Stimulated activated naive CD4-positive, alpha-beta T cell treated with Interleukin-2 at 50 U/mL for 16 hours (primary cell): ENCODE measurements at places on chromosomes 4 and X.
A peak's percentile ranks its signal among the peaks of the same experiment; 100 is the strongest.

DNA sequence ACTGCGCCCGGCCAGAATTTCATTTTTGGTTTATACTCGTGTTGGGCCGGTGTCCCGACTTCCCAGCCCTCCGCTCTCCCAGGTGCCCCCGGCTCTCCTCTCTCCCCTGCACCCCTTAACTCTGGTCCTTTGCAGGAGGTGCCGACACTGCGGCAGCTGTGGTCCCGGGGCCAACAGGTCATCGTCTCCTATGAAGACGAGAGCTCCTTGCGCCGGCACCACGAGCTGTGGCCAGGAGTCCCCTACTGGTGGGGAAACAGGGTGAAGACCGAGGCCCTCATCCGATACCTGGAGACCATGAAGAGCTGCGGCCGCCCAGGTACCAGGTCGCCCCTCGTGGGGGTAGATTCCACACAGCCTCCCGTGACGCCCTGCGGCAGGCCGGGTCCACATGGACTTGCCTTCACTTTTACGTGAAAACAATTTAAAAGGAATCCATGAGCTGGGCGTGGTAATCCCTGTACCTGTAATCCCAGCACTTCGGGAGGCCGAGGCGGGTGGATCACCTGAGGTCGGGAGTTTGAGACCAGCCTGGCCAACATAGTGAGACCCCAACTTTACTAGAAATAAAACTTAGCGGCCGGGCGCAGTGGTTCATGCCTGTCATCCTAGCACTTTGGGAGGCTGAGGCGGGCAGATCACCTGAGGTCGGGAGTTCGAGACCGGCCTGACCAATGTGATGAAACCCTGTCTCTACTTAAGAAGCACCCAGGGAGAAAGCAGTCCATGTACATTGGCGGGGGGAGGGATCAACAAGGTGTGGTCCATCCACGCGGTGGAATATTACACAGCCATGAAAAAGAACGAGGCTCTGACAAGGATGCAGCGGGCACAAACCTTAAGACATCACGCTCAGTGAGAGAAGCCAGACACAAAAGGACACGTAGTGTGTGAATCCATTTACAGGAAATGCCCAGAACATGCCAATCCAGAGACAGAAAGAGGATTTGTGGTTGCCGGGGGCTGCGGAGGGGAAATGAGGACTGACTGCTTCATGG is 12.0 kb downstream of the PLCXD1 start:
- no peak for DNase-seq

DNA sequence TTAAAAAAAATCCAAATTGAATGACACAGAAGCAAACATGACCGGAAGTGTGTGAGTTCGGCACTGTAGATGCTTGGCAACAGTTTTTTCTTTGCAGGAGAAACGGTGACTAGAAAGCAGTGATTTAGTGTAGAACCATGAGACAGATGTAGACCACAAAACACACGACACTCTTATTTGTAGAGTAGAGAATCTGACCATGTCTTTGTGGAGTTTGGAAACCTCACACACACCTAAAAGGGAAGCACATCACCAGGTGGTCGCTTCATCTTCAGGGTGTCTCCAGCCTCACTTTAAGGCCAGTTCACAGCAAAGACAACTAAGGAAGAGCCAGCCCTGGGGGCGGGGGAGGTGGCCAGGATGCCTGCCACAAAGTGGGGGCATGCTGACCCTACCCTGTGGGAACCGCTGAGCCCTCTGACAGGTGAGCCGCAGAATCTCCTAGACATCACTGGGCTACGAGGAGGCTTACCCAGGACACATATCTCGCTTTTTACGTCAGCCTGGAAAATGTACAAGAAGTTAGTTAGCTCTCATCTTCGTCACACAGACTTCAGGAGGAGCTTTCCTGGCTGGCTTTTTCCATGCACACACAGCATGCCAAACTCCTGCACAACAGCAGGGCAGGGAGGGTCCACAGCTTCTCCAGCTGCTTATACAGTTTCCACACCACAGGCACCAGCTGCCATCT is 64.4 kb upstream of the PDLIM3 start:
- DNase-seq = no peak

- peak; percentile 58 for DNase-seq
Observed at GRCh38 chrX:48956728-48957414, 536 bp downstream of the OTUD5 start.

GRCh38 chrX:49177338-49177833 is 5.7 kb downstream of the PLP2 start:
- DNase-seq = no peak

- no peak for DNase-seq
Observed at GRCh38 chr4:11912886-11913285, 484.2 kb upstream of the HS3ST1 start.
